ENCODE measurements at places on chromosomes 7 and 10.

DNA sequence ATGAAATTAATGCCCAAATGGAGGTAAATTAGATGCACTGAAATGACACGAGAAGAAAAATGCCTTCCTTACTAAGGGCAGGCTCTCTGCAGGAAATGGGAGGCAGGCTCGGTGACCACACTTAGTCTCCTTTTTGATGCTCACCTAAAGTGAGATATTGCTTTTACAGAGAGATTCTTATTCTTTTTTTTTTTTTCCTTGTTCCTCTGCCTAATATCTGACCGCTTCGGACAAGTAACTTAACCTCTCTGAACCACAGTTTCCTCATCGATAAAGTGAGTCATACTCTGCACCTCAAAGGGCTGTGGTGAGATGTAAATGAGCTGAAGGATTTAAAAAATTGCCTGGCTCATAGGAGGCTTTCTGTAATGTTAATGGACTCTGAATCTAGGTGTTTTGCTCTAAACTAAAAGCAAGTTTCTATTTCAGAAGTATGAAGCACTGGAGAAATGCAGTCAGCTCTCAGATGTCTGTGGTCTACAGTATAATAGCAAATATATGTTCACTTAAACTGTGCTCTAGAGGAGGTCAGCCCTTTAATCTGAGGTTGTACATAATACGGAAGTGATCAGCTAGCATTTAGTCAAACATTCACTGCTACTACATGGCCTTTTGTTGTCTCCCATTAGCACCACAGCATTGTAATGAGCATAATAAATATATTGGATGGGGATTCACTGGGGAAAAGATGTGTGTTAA lies 23.2 kb downstream of the NKX2-3 start:
- no peak for DNase-seq

GRCh38 chr10:91022924-91023699 lies 102.2 kb upstream of the ANKRD1 start:
- no peak for DNase-seq

DNA sequence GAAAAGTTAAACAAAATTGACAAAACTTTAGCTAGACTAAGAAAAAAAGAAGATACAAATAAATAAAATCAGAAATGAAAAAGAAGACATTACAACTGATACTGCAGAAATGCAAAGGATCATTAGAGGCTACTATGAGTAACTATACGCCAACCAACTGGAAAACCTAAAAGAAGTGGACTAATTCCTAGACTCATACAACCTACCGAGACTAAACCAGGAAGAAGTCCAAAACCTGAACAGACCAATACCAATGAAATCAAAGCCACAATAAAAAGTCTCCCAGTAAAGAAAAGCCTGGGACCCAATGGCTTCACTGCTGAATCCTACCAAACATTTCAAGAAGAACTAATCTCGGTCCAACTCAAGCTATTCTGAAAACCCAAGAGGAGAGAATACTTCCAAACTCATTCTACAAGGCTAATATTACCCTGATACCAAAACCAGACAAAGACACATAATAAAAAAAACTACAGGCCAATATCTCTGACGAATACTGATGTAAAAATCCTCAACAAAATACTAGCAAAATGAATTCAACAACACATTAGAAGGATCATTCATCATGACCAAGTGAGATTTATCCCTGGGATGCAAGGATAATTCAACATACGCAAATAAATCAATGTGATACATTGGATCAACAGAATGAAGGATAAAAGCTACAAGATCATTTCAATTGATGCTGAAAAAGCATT lies 20.3 kb downstream of the ELAPOR2 start:
- DNase-seq, result no peak

DNA sequence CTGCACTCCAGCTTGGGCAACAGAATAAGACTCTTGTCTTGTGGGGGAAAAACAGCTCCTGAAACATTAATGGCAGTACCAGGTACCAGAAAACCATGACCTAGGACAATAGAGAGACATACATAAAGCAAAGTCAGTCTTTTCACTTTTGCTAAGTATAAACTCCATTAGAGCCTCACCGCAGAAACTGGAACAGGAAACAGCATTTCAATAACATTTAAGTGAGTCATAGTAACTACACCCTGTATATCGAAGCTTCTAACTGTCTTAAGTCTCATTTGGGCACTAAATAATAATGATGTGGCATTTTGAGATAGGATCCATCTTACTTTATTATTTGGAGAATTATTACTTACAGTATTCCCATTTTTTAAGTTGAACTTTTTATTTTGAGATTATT lies 517.8 kb upstream of the CELF2 start:
- DNase-seq, result no peak

Data from GDM1 (cell line).